Right renal pelvis (tissue), 4 donors: ENCODE measurements at places on chromosomes 6 and 20.
A peak's percentile ranks its signal among the peaks of the same experiment; 100 is the strongest.

DNA sequence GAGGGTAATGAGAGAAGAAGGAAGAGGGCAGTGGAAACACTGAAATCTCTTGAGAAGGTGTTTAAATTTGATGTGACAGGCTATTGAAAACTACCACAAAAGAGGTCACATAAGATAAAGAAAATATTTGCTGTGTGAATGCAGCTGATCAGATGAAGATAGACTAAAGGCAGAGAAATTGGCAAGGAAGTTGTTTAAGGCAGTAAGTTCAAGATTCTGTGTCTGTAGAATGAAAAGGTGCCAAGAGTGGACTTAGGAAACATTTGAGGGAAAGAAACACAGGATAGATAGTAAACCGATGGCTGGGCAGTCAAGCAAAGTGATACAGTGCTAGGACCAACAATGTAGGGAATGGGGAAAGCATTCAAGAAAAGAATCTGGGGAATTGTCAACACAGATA lies 332.3 kb upstream of the MARCKS start:
- DNase-seq = no peak

DNA sequence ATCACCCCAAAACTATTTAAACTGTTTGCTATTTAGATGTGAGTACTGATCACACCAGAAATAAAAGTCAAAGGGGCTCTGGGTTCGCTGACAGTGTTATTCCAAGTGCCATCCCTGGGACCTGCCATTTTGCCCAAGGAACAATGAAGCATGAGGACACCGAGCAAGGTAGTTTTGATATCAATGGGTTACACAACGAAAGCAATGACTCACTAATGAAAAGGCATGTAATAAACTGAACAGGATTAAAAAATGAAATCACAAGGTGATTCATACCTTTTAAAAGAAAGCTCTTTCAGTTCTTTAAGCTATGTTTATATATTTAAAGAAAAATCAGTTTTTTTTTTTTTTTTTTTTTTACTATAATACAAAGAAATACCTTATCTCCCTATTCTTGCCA lies 102.0 kb downstream of the HS3ST5 start:
- DNase-seq = no peak

- peak; percentile 77 for DNase-seq
These were observed 54.2 kb downstream of the MRPL14 start for GRCh38 chr6:44072959-44073611.

GRCh38 chr6:3396503-3397180 lies 60.2 kb downstream of the SLC22A23 start:
- no peak for DNase-seq

DNA sequence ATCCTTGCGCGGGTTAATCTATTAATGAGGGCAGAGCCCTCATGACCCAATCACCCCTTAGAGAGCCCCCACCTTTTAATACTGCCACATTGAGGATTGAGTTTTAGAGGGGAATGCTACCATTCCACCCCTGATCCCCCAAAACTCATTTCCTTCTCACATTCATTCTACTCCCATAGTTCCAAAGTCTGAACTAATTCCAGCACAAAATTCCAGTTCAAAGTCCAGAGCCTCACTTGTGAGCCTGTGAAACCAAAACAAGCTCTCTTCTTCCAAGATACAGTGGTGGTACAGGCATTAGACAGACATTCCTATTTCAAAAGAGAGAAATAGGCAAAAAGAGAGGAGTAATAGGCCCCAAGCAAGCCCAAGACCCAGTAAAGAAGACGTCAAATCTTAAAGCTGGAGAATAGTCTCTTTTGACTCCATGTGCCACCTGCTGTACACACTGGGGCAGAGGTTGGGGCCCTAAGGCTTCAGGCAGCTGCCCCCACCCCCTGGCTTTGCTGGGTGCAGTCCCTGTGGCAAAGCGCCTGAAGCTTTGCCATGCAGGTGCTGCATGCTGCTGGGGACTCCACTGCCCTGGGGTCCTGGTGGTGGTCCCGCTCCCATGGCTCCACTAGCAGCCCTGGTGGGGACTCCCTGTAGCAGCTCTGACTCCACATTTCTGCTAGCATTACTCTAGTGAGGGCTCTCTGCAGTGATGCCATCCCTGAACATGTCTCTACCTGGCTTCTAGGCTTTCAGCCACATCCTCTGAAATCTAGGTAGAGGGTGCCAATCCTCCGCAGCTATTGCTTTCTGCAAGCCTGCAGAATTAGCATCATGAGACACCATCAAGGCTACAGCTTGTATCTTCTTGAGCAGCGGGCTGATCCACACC lies 41.3 kb downstream of the RSPH3 start:
- DNase-seq = no peak

- no peak for DNase-seq
These were observed 28.3 kb downstream of the PTGIS start for GRCh38 chr20:49539481-49540231.

DNA sequence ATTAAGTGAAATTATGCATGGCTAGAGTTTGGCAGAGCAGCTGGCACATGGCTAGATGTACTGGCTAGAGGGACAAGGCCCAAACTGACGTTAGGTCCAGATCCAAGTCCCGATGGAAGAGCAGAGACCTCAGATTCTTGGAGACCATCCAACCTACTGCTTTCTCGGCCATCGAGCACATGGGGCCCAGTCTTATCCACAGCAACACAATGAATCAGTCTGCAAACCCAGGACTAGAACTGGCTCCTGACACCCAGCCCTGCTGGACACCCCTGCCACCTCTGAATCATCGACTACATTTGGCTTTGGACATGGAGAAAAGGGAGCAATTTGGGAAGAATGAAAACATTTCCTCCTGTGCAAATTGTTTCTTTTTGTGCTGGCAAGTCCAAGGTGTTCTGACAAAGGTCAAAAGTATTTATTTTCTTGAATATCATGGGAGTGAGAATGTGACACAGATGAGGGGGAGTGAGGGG lies 23.9 kb upstream of the YWHAB start:
- no peak for DNase-seq

DNA sequence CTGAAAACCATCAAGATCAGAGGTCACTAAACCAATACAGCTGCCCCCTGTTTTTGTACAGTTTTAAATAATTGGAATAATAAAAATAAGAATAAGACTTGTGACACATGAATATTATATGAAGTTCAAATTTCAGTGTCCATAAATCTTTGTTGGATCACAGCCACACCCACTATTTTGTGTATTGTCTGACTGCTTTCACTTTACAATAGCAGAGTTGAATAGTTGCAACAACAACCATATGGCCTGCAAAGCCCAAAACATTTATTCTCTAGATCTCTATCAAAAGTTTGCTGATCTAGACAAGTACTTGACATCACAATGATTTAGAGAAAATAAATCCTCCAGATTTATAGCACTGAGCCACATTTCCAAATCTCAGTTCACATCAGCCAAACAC lies 73.6 kb downstream of the SPTLC3 start:
- DNase-seq = no peak

GRCh38 chr6:107624541-107624940 lies 134.6 kb downstream of the SOBP start:
- DNase-seq = no peak

GRCh38 chr6:74782346-74782745 lies 423.5 kb downstream of the COL12A1 start:
- DNase-seq = no peak

DNA sequence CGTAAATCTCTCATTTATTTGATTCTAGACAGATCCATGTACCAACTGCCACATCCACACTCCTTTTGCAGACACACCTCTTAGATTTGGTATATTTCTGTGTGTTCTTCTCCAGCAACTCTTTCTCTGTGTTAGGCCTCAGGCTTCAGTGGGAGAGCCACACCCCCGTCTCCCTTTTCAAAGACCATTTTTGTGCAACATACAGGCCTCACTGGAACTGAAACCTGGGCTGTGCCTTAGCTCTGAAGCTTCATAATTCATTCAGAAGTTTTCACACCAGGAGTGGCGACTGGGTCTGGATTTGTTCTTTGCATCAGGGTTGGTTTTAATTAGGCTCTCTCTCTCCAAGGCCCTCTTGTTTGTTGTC lies 170.2 kb downstream of the THBS2 start:
- no peak for DNase-seq

DNA sequence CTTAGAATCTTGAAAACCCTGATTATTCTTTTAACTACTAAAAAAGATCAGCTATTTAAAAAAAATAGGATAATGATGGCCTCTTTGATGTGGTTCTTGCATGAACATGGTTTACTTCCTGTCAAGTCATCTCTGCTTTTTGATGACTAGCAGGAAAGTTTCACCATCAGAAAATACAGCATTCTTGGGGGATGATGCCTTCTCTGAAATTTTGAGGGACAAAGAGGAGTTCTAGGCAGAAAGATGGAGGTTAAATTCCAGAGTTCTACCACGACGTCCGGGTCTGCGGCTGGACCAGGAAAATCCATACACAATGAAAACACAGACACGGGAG lies 130.4 kb downstream of the OLIG3 start:
- DNase-seq = no peak

- no peak for DNase-seq
These were observed 341.6 kb upstream of the JAG1 start for GRCh38 chr20:11015440-11015839.
